ENCODE measurements at places on chromosomes 2 and 18.

DNA sequence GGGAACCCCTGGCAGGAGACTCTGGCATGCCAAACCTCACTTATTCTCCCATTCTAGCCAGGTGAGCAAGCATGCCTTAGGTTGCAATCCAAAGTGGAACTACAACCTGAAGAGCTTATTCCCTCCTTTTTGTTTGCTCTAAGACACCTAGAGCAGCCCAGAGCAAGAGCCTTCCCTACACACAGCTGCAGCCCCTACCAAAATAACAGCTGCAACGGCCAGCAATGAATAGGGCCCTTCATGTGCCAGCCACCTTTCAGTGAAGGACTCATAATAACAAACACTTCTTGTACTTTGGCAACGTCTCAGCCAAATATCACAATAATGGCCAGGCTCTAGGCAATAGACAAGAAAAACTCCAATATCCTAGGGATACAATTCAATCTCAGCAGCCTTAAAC, 178.7 kb downstream of the ALK start:
- DNase-seq, result no peak

GRCh38 chr2:45498661-45499550, 112.2 kb downstream of the SRBD1 start:
- DNase-seq, result no peak

GRCh38 chr2:21118302-21118920, 5.4 kb upstream of the TDRD15 start:
- DNase-seq, result no peak

GRCh38 chr2:157469726-157470125, 25.8 kb upstream of the CYTIP start:
- no peak for DNase-seq

DNA sequence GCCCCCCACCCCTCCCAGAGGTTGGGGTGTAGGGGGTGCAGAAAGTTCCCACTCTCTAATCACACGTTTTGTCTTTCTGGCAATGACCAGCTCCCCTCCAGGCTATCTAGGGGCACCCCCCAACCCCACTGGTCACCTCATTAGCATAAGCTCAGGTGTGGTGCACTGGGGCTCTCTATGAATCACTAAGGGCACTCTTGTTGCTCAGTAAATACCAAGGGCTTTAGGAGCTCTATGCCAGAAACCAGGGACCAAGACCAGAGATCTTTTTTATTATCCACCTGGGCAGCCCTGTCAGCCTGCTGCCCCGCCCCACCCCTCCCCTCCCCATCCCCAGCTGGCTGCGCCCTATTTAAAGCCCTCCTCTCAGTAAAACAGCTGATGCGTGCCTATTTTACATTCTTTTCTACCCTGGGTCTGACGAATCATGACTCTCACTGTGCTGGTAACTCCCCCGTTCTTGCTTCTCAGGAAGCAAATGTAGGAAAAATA, 24.3 kb downstream of the NCK2 start:
- DNase-seq, result no peak

DNA sequence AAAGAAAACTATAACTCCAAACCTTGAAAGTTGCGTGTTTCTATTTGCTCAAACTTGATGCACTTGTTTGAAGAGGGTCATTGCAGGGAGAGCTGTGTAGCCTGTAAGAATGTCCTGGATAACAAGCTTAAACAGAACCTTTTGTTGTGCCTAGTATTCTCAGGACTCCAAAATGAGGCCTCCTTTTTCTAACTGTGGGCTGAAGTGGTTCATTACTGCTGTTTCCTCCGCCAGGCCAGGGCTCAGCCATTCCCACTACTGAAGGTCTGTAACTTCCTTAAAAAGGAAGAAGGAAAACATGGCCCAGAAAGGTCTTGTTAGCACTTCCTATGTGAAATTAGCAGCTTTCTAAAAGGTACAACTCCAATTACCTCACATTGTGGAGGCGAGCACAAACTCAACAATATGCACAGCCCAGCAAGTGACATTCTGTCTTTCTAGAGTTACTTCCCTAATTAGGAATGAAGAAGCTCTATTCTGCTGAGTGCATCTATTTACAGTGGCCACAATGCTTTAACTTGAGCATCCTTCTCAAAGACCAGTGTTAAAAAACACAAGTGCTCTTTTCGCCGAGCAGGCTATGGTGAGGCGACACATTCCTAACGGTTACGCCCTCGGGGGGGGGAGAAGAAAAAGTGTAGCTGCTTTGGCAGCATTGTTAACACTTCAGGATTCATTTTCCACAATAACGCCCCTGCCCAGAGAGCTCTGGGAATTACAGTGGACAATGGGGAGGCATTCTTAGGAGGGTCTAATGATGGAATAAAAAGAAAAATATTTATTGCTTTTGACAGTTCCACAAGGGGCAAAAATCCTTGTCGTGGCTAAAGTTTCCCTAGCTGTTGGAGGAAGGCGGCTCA, 136.9 kb upstream of the SIX3 start:
- no peak for DNase-seq

DNA sequence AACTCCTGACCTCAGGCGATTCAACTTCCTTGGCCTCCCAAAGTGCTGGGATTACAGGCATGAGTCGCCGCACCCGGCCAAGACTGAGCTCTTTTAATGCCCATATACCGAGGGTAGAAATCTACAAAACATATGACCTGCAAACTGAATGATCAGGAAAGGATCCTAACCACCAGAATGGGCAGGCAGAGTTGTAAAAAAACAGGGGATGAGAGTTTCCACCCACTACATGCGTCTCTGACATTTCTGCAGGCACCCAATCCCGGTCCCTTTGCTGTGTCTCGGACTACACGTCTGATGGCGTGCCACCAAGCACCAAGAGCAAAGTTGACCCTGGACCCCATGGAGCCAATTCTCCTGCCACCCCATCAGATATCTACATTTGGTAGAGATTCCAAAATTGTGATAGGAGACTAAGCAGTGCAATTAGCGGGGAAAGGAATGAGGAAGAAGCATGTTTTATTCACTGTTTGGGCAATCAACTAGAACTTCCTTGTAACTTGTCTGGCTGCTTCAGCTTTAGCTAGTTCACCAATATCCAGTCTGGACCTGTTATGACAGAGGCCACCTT, 74.1 kb downstream of the ATP8B1 start:
- DNase-seq, result no peak

- DNase-seq, result no peak
Observed at GRCh38 chr2:174546519-174547506, 50.8 kb downstream of the WIPF1 start.

GRCh38 chr2:25400576-25401216, 59.0 kb upstream of the DNMT3A start:
- DNase-seq, result no peak

GRCh38 chr2:85730686-85731230, 23.0 kb upstream of the ATOH8 start:
- peak; percentile 7 for DNase-seq

GRCh38 chr2:7632420-7632819, 715.2 kb downstream of the RNF144A start:
- no peak for DNase-seq

DNA sequence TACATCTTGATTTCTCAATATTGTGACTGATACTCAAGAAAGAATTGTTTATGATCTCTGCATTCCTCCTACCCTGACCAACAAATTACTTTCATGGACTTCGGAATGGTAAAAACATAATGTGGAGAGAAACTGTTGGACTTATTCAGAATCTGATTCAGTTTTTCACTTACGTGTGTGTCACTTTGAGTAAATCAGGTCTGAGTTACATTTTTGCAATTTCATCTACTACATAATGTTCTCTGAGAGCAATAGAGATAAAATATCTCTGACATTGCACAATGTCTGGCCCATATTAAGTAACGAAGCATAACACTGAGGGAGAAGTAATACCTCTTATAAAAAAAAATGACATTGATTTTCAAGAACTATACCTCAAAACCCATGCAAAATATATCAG, 1337.9 kb upstream of the CHAC2 start:
- no peak for DNase-seq

GRCh38 chr18:48932462-48932818, 18.3 kb downstream of the SMAD7 start:
- peak; percentile 64 for DNase-seq

DNA sequence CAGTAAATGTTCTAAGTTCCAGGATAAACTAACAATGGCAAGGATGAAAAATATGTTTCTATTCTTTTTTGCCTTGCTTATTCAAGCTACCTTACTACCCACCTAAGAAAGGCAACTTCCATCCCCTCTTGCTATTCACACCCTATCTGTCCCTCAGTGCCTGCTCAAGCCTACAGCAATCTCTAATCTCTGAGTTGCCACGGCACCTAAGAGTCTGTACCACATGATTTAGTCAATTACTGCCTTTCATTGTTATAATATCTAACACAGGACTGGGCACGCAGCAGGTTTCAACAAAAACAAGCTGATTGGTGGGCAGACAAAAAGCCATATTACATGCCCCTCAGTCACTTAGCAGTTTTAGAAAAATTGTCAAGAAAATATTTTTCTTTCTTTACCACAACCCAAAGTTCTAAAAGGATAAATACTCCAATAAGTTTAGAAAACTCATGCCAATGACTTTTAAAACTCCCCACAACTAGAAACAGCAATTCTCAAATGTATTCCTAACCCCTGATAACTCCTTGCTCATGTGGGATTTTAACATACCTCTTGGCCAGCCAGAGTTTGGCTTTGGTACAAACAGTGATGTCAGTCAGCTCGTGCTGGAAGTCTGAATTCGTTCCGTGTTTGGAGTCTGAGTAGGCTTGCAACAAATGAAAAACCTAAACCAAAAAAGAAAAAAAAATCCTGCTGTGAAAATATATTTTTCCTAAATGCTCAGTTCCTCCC, 117.3 kb upstream of the ZFP36L2 start:
- peak; percentile 92 for DNase-seq

GRCh38 chr2:145044491-145044890, 524.6 kb upstream of the ZEB2 start:
- DNase-seq, result no peak

GRCh38 chr2:224377751-224378700, 23.9 kb downstream of the FAM124B start:
- DNase-seq, result no peak

GRCh38 chr2:239778042-239778851, 246.9 kb downstream of the NDUFA10 start:
- peak; percentile 13 for DNase-seq

- no peak for DNase-seq
Observed at GRCh38 chr18:59324623-59324971, 6.1 kb upstream of the CPLX4 start.

- DNase-seq, result no peak
Observed at GRCh38 chr2:231200805-231201474, 2.5 kb downstream of the ARMC9 start.

- no peak for DNase-seq
Observed at GRCh38 chr18:2610549-2610948, 39.2 kb downstream of the NDC80 start.

GRCh38 chr2:48874282-48874681, 118.8 kb upstream of the LHCGR start:
- no peak for DNase-seq

- no peak for DNase-seq
Observed at GRCh38 chr2:34985474-34985873, 1370.1 kb upstream of the CRIM1 start.

GRCh38 chr2:122831649-122832048, 1076.2 kb downstream of the TSN start:
- DNase-seq, result no peak

GRCh38 chr2:180647221-180647620, 333.2 kb upstream of the UBE2E3 start:
- DNase-seq, result no peak

DNA sequence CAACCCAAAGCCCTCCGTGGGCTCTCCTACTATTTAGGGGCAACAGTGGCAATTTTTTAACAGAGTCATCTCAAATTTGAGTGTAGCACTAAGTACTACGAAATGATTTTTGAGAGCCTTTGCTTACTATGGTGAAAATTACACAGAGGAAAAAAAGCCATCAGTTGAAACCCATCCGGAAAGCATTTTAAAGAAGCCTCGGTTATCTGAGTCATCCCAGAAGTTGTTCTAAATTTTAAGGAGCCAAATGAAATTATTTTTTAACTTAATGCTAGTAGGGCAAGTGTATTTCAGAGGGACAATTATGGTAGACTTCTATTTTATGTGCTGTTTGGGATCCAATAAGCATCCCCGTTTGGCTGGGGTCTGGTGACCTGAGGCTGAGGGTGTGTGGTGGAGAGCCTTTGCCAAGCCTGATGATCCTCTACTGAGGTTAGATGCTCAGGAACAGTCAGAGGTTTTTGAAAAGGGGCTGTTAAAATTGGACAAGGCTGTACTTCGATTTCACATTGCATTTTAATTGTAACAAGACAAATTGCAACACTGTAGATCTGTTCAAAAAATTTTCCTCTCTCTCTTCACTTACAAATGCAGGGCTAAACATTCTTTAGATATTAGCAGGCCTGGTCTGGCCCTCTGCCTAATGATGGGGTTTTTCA, 47.0 kb downstream of the RAPGEF4 start:
- DNase-seq, result no peak

- no peak for DNase-seq
Observed at GRCh38 chr18:48674758-48675351, 136.0 kb downstream of the CTIF start.

DNA sequence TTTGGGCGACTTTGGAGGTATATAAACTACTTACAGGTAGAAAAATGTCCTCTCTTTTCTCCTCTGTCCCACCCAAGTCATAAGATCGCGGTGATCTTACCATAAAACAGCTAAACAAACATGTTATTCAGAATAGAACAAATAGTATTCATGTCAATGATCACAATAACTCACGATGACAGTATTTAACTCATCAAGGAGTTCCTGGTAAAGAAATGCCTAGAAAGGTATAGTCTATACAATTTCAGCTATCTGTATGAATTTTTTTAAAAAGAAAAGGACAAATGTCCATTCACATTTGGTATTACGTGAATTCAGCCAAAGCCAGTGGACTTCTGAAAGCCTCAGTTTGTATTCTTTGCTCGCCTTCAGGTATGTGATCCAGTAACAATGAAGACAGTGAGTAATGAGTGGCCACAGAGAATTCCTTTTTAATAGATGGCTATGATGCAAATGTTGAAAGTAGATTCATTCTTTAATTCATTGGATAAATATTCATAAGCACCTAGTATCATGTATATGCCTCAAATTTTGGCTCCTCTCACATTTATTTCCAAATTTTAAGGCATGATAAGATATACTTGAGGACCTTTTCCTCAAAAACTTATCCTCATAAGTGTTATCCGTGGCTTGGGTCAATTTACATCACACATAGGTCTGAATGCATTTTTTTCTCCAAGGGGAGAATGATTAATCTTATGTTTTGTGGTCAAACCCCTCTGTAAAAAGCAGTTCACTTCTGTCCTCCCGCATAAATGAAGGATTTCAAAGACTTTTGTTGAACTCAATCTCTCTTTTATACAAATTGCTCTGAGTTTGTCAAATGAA, 20.3 kb downstream of the ABCB11 start:
- DNase-seq, result no peak

DNA sequence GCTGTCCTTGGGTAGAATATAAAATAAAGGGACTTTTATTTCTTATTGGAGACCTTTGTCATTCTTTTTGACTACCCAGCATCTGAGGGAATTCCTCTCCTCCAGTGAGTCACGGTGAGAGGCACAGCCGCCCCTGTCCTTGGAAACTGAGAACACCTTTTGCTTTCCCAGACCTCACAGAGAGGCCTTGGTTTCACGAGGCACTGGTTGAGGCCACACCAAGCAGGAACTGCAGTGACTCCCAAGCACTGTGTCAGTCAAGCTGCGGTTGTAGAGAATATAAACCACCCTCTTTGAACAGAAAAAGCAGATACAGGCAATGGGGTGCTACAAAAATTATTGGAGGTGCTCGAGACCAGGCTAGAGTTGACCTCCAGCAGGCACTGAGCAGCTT, 16.4 kb downstream of the PRKAG3 start:
- no peak for DNase-seq
